ENCODE measurements at places on chromosomes 1 and 21. TPM values are rescaled to one million over a fixed set of nuclear protein-coding genes. Genes with fewer than 3 reads are reported as not detected.
A peak's percentile ranks its signal among the peaks of the same experiment; 100 is the strongest.

The ALPL gene
- total RNA-seq = 4.0 TPM

- peak; percentile 68 for DNase-seq
These were observed 23.7 kb downstream of the NKAIN1 start for GRCh38 chr1:31216016-31216415.

GRCh38 chr1:222283147-222283768 is 264.6 kb downstream of the HHIPL2 start:
- DNase-seq = no peak

GRCh38 chr1:243315455-243315854 is 59.6 kb downstream of the SDCCAG8 start:
- DNase-seq = no peak

DNA sequence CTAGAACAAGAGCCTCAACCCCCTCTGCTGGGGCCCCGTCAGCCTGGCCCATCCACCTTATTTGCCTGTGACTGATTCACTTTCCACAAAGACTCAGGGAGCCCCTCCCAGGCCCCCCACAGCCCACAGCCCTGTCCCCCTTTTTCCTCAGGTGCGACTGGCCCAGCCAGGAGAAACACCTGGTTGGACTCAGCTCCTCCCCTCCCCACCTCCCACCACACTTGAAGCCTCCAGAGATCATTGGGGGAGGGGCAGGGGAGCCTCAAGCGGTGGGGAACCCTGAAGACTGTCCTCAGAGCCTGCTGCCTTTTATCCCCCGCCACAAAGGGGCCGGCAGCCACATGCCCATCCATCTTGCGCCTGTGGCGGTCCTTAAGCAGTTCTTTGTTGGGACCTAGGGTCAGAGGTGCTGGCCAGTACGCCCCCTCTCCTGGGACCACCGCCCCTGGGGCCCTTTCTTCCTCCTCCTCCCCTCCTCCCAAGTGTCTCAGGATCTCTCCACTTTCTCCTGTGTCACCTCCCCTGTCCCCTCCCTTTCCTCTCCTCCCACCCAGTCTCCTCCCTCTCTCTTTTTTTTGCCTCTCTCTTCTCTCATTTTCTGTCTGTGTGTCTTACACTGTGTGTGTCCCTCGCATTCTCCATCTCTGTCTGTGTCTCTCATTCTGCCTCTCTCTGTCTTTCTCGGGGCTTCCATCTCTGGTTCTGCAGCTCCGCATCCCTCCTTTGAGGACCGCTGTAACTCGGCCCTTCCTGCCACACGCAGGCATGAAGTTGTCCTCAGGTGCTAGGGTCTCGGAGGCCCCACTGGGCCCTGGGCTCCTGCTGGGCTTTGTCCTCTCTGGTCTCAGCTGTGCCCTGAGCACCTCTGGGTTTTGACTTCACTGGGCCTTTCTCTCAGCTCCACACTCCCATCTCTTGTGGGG is 12.2 kb downstream of the CRABP2 start:
- no peak for DNase-seq

- DNase-seq = no peak
These were observed 191.6 kb downstream of the PTPRC start for GRCh38 chr1:198830412-198830811.

- peak; percentile 54 for DNase-seq
These were observed 8.5 kb upstream of the TTC22 start for GRCh38 chr1:54809496-54810074.

GRCh38 chr1:245132771-245133170 is 22.0 kb upstream of the KIF26B start:
- no peak for DNase-seq

DNA sequence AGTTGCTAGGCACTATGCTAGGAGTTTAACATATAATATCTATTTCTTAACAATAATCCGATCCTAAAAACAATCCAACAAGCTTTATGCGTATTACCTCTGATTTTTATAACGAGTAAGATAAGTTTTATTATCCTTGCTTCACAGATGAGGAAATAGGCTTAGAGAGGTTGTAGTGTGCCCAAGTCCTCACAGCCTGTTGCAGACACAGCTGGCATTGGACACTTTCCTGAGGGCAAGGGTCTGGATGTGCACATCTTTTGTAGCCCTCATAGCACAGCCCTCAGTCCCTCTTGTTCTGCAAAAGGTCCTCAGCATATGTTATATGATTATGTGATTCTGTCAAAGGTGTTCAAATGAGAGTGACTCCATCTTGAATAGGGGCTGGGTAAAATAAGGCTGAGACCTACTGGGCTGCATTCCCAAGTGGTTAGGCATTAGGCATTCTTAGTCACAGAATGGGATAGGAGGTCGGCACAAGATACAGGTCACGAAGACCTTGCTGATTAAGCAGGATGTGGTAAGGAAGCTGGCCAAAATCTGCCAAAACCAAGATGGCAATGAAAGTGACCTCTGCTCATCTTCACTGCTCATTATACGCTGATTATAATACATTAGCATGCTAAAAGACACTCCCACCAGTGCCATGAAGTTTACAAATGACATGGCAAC is 75.7 kb upstream of the F3 start:
- DNase-seq = no peak
